ENCODE measurements at places on chromosomes 6 and 20. TPM values are rescaled to one million over a fixed set of nuclear protein-coding genes. Genes with fewer than 3 reads are reported as not detected.

Gene ULBP3
- polyA plus RNA-seq, result not detected

GRCh38 chr6:106220485-106220884 is 105.1 kb downstream of the ATG5 start:
- no peaks in the 10 kb centered on the region for H3K27me3 ChIP-seq
- DNase-seq, result no peak
- H3K27ac ChIP-seq, result no peak overlapping the region

GRCh38 chr6:27720607-27721580 is 191.3 kb downstream of the OR2B2 start:
- no peaks in the 10 kb centered on the region for H3K27me3 ChIP-seq
- no peaks in the 10 kb centered on the region for H3K36me3 ChIP-seq
- H3K27ac ChIP-seq, result no peak overlapping the region
- DNase-seq, result no peak
- no peaks in the 10 kb centered on the region for H3K4me1 ChIP-seq
- H3K4me3 ChIP-seq, result no peak overlapping the region

- peaks cover 12% of the 10 kb centered on the region for H3K4me1 ChIP-seq
- no peak overlapping the region for H3K27ac ChIP-seq
- no peak overlapping the region for H3K4me3 ChIP-seq
- peaks cover 6% of the 10 kb centered on the region for H3K36me3 ChIP-seq
Measured at GRCh38 chr6:31267651-31268368, 4.1 kb downstream of the HLA-C start.

- H3K4me1 ChIP-seq, result no peaks in the 10 kb centered on the region
- no peak overlapping the region for H3K27ac ChIP-seq
- no peak overlapping the region for H3K4me3 ChIP-seq
- H3K36me3 ChIP-seq, result no peaks in the 10 kb centered on the region
- no peaks in the 10 kb centered on the region for H3K27me3 ChIP-seq
- no peak for DNase-seq
Measured at GRCh38 chr20:64233725-64234124, 21.8 kb upstream of the PCMTD2 start.

Gene SLC22A2
- polyA plus RNA-seq, result not detected

DNA sequence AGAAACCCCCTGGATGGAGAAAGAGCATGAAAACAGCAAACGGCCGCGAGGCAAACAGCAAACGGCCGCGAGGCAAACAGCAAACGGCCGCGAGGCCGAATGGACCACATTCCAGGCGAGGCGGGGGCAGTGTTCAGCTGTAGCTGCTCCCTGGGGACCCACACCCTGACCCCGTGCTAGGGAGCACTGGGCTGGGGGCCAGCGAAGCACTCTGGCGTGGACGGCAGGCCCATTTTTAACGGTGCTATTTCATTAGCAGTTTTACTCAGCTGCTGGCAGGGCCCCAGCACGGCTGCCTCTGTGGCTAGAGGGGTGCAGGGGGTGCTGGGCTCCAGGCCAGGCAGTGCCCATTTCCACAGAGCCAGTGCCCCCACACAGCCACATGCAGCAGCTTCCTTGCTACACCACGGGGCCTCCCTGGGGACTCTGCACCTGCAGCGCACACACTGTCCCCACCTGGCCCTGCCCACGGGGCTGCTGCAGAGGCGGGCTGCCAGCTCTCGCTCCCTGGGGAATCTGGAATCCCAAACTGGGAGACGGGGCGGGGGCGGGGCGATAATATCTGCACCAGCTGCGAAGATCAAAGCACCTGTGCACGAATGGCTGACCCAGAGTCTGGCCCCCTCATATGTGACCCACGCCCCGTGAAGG is 35.6 kb upstream of the SLCO4A1 start:
- no peak overlapping the region for H3K4me3 ChIP-seq
- H3K27ac ChIP-seq, result no peak overlapping the region
- peaks cover 23% of the 10 kb centered on the region for H3K4me1 ChIP-seq
- DNase-seq, result no peak
- no peaks in the 10 kb centered on the region for H3K36me3 ChIP-seq

Gene SPATA2
- polyA plus RNA-seq, result 10.8 TPM

Gene TCF21
- 3.1 TPM for polyA plus RNA-seq

DNA sequence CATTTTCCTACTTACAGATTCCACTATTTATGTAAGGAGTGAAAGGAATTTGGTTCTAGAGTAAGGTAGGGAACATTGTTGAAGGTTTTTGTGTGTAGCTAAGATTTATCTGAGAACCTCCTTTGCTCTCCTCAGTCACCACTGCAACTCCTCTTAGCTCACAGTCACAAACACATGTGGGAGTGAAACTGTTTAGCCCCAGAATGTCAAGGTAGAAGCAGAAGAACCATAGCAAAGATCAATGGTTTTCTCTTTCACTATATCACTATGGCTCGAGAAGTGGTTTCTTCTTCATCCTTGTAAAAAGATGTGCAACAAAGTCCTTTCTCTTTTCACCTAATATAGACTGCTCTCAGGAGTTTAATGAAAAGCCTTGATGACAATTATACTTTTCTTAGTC is 6.5 kb upstream of the DEFB112 start:
- H3K36me3 ChIP-seq, result no peaks in the 10 kb centered on the region
- no peak overlapping the region for H3K4me3 ChIP-seq
- H3K27me3 ChIP-seq, result no peaks in the 10 kb centered on the region
- no peak overlapping the region for H3K27ac ChIP-seq

DNA sequence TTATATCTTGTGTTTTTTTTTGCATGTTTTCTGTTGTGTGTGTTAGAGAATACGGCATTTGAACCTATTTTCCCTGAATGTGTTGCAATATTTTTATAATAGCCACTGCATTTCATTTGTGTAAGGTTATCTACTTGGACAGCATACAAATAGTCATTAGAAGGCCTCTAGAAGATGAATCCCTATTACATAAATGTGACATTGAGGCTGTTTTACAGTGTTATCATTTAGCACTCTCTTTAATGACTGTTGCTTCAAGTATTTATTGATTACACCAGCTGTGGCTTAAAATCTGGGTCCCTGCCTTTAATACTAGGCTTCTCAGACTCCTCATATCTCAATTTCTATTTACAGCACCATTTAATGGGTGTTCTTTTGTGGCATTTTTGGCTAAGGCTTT is 465.8 kb downstream of the FRK start:
- DNase-seq, result no peak
- no peak overlapping the region for H3K4me3 ChIP-seq
- H3K36me3 ChIP-seq, result no peaks in the 10 kb centered on the region
- H3K27me3 ChIP-seq, result no peaks in the 10 kb centered on the region
- H3K4me1 ChIP-seq, result no peaks in the 10 kb centered on the region

Gene HSPA12B
- 0.69 TPM for polyA plus RNA-seq

DNA sequence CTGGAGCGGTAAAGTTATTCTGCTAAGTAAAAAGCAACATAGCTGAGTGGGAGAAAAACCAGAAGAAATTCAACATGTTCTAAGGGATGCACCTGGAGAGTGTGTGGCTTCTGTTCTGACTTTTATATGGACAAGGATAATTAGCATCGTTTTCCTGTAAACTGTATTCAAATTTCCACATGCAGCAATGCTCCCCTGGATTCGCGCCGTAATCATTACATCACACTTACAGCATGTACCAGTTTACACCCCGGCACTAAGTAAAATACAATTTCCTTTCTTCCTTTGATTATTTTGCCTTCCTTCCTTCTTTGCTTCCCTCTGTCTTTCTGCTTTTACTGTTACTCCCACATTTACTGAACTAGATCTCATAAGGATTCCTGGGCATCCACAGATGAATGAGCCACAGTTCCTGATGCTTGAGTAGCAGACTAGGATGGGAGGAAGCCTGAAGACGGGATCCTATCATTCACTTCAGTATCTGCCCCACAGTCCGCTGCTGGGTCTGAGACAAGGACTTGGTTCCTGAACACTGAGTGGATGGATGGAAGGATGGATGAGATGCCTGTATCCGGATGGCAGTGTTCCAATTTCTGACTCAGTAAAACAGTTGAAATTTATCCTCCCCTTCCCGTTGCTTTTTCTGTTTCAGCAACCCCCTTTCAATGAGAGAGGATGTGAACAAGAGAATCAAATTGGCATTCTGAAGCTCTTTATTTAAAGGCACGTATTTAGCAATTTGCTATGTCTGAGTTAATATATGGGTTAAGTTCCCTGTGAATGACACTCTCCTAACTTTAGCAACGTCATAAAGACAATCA is 174.6 kb downstream of the GJA10 start:
- DNase-seq, result no peak
- H3K27ac ChIP-seq, result no peak overlapping the region
- no peaks in the 10 kb centered on the region for H3K27me3 ChIP-seq
- H3K4me1 ChIP-seq, result no peaks in the 10 kb centered on the region
- H3K36me3 ChIP-seq, result no peaks in the 10 kb centered on the region

DNA sequence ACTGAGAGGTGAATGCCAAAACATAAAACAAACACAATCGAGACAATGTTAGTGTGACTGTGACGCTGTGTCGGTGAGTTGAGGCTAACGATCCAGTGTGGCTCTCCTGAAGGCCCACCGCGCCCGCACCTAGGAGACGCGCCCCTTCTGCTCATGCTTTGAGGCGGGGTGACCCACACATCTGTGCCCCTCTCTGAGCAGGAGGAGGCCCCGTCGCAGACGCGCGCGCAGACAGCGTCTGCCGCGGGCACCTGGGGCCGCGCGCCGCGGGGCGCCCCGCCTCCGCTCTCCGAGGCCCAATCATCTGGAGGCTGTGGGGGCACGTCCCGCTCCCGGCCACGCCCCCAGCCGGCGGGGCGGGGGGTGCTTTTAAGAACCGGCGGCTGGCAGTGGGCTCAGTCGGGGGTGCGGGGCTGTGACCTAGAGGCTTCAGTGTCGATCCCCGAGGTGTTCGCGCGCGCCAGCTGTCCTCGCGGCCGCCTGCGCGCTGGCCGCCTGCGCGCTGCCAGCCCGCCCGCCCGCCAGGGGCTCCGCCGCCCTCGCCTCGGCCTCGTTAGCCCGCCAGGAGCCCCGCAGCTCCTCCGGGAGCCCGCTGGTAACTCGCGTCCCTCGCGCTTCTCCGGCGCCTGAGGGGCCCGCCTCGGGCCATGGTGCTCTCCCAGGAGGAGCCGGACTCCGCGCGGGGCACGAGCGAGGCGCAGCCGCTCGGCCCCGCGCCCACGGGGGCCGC is at the start of gene SLC16A10:
SLC16A10 (plus strand) TSS at position 398 of the 730 bp plus-strand sequence; CDS start at position 648, 250 bp downstream.
- peaks cover 18% of the 10 kb centered on the region for H3K4me1 ChIP-seq
- peak; percentile 70 for DNase-seq
- H3K4me3 ChIP-seq, result peak within 1 kb of the TSS; percentile 61
- H3K27me3 ChIP-seq, result peaks cover 5% of the 10 kb centered on the region

Gene LCA5
- 0.23 TPM for polyA plus RNA-seq

GRCh38 chr20:63309261-63310071 is 16.5 kb downstream of the COL20A1 start:
- H3K27me3 ChIP-seq, result peaks cover 42% of the 10 kb centered on the region
- no peak for DNase-seq
- no peak overlapping the region for H3K27ac ChIP-seq
- no peaks in the 10 kb centered on the region for H3K36me3 ChIP-seq

DNA sequence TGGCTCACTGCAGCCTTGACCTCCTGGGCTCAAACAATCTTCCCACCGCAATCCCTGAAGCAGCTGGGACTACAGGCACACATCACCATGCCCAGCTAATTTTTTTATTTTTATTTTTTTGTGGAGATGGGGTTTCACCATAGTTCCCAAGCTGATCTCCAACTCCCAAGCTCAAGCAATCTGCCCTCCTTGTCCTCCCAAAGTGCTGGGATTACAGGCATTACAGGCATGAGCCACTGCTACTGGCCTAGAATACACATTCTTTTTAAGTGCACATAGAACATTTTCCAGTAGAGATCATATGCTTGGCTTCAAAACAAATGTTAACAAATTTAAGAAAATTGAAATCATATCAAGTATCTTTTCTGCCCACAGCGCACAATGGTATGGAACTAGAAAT is 176.8 kb upstream of the MARCKS start:
- H3K27me3 ChIP-seq, result no peaks in the 10 kb centered on the region
- H3K4me3 ChIP-seq, result no peak overlapping the region
- no peaks in the 10 kb centered on the region for H3K36me3 ChIP-seq
- no peak for DNase-seq

GRCh38 chr20:9360431-9360830 is 154.0 kb upstream of the LAMP5 start:
- H3K27me3 ChIP-seq, result no peaks in the 10 kb centered on the region
- no peak overlapping the region for H3K27ac ChIP-seq
- peaks cover 14% of the 10 kb centered on the region for H3K4me1 ChIP-seq
- H3K4me3 ChIP-seq, result no peak overlapping the region
- no peak for DNase-seq

Gene PTCRA
- polyA plus RNA-seq, result 0.23 TPM

Gene LY6G6D
- polyA plus RNA-seq, result 8.4 TPM

DNA sequence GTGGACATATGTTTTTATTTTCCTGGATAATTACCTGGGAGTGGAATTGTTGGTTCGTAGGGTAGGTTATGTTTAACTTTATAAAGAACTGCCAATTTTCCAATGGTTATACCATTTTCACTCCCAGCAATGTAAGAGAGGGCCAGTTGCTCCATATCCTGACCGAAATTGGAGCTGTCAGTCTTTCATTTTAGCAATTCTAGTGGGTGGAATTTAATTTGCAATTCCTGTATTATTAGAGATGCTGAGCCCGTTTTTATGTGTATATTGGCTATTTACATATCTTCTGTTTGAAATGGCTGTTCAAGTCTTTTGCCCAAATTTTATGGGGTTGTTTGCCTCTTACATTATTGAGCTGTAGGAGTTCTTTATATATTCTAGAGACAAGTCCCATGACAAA is 28.0 kb downstream of the SCML4 start:
- no peak overlapping the region for H3K27ac ChIP-seq
- no peaks in the 10 kb centered on the region for H3K36me3 ChIP-seq
- H3K4me1 ChIP-seq, result no peaks in the 10 kb centered on the region
- DNase-seq, result no peak
- no peaks in the 10 kb centered on the region for H3K27me3 ChIP-seq

DNA sequence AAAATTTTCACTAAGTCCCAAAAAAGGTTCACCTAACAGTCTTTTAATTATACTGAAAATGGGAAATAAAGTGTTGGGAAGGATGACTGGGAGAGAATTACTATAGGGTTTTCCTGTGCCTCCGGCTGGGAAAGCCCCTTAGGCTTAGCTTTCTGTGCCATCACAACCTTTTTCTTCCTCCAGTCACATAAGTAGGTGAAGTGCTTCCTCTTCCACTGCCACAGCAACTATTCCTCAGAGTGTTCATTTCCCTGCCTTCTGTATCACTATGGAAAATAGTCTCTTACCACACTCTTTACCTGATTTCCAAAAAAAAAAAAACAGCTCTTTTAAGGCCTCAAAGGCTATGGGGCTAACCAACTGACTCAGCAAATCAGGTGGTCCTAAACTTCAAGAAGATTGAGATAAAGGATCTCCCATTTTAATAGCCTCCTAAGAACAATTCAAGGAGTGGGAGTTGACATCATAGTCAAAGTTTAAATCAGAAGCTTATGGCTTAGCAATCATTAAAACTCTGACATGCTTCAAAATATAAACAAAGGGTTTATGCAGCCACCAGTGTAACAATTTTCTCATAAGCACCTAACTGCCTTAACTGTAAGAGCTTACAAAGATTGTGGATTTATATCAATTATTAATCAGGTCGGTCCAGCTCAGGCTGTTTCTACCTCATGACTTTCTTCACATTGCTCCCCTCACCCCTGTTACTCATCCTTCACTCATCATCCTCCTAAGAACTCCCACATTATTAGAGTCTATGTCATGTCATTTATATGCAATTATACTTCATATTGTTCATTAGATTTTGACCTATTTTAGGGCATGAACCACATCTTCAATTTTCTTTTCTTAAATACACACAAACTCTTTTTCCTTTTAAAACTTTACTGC is 95.3 kb downstream of the RNGTT start:
- H3K27ac ChIP-seq, result no peak overlapping the region
- no peaks in the 10 kb centered on the region for H3K36me3 ChIP-seq
- no peaks in the 10 kb centered on the region for H3K27me3 ChIP-seq
- no peak overlapping the region for H3K4me3 ChIP-seq
